Activated CD8-positive, alpha-beta memory T cell treated with anti-CD3 and anti-CD28 coated beads, Interleukin-2, amount 50 U/mL, for 48 hours (primary cell): ENCODE measurements at places on chromosomes 11 and 22.

- no peak for DNase-seq
These were observed 1.9 kb downstream of the OR52M1 start for GRCh38 chr11:4546878-4547277.

- no peak for DNase-seq
These were observed 11.4 kb downstream of the SLC16A8 start for GRCh38 chr22:38072322-38073149.

GRCh38 chr11:36380296-36381014 is 84.4 kb downstream of the PRR5L start:
- DNase-seq: no peak

DNA sequence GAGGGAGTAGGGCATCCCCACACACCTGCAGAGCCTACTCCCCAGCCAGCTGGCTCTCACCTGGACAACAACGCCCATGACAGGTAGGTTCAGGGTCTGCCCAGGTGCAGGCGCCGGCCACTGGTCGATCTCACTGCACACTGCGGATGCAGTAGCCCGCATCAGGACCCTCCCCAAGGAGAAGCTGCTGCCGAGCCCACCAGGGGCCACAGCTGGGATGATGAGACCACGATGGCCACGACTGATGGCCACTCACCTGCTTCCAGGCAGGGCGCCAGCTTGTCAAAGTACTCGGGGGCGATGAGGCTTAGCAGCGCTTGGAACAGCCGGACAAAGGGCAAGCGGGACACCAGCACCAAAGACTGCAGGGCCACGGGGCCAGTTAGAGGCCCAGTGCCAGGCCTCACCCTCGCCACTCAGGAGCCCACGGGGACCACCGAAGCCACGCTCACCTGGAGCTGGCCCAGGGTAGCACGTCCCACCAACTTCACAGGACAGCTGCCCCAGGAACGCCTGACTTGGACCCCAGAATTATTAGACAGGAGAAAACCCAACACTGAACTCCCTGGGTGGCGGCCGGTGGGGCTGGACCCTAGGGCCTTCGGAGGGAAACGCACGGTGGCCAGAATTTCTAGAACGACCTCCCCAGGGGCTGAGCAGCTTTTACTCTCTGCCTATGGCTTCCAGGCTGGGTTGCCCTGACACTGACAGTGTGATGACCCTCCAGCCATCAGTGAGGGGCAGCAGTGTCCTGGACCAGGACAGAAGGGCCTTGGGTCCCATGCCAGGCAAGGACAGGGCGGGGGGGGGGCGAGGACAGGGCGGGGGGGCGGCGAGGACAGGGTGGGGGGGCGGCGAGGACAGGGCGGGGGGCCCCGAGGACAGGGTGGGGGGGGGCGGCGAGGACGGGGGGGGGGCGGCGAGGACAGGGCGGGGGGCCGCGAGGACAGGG is 8.9 kb upstream of the PLXNB2 start:
- DNase-seq: no peak

GRCh38 chr11:62143727-62144126 is 19.9 kb downstream of the INCENP start:
- DNase-seq: peak; percentile 46

DNA sequence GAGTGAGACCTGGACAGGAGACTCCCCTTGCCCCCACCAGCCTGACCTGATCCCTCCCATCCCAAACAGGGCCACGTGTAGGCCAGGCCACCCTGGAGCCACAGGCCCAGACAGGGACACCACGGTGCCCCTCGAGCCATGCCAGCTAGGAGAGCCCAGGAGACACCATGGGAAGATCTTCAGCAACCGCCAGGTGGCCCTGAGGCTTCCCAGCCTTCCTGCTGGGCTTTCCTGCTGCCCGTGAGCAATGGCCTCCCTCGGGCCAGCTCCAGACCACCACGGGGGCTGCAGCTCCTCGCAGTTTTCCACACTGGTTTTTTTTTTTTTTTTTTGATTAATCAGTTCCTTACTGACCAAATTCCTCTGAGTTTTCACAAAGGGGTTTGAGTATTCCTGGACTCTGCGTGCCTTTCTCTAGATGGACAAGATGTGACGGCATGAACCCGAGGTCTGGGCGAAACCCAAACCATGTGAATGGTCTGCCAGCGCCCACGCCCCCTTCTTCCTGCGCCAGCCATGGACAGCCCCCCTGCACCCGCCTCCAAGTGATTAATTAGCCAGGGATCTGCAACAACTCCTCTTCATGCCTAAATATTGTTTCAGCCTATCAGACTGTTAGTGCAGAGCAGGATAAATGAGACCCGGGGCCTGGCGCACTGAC is 40.9 kb downstream of the TBX1 start:
- DNase-seq: no peak

DNA sequence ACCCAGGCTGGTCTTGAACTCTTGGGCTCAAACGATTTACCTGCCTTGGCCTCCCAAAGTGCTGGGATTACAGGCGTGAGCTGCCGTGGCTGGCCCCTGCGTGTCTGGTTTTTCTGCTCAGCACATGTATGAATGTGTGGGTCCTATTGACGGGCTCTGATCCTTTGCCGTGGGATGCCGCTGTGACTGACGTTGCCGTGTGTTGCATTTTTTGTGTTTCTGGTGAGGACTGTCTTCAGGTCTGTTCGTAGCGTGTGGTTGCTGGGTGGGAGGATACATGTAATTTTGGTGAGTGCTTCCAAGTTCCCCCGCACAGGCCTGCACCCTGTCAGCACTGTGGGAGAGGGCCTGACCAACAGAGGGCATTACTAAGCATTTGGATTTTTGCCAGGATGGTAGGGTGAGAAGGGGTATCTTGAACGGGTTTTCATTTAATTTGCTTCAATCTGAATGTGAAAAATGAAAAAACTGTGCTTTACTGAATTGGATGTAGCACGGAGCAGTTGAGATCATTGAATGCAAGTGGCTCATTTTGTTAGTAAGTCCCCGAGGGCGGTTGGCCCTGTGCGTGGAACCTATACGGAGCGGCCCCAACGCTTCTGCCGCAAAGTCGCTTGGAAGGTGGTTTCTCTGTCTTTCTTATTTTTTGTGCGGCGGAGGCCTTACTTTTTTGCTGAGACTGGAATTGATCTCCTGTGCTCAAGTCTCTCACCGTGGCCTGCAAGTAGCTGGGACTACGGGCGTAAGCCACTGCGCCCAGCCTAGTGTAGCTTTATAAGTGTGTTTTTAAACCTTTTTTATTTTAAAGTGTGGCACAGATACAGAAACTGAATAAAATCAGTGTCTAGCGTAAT is 8.2 kb downstream of the ZBED4 start:
- no peak for DNase-seq

- DNase-seq: no peak
These were observed 7.5 kb upstream of the IL17RA start for GRCh38 chr22:17077255-17077654.

GRCh38 chr11:19441752-19442553 is 201.2 kb upstream of the E2F8 start:
- peak; percentile 67 for DNase-seq

DNA sequence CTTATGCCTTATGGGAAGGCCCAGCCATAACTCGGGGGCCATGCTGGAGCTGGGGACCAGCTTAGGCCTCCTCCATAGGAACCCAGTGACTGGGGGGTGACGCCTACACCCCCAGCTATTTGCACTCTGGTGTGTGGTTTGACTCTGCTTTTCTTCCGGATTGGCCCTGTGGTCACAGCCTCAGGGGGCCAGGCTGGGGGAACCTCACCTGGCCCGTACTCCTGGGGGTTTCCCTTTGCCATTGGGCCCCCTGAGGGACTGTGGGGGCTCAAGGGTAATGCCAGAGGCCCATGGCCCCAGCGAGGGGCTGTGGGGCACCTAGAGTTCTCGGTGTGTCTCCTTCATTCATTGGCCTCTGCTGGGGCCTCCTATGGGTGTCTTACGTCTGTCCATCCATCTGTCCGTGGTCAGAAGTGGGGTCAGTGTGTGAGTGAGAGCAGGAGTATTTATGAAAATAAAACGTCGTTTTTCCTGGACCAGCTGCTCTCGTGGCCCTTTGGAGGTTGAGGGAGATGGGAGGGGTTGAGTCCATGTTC is 6.3 kb upstream of the SH3BP1 start:
- peak; percentile 81 for DNase-seq
